ENCODE measurements at places on chromosomes 6 and 20.
A peak's percentile ranks its signal among the peaks of the same experiment; 100 is the strongest.

- no peak for DNase-seq
Observed at GRCh38 chr6:111812060-111813038, 60.9 kb downstream of the FYN start.

DNA sequence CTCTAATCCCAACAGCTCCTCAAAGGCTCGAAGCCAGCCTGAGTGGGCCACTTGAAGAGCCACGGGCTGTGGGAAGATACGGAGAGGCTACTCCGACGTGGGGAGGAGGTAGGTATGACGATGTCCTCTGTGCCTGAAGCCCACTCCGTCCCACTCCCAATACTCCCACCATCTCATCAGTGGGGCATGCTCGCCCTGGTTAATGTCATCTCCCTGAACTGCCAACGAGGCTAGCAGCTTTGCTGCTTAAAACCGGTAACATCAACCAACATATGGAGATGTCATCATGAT lies 11.1 kb downstream of the NRN1 start:
- DNase-seq, result no peak

DNA sequence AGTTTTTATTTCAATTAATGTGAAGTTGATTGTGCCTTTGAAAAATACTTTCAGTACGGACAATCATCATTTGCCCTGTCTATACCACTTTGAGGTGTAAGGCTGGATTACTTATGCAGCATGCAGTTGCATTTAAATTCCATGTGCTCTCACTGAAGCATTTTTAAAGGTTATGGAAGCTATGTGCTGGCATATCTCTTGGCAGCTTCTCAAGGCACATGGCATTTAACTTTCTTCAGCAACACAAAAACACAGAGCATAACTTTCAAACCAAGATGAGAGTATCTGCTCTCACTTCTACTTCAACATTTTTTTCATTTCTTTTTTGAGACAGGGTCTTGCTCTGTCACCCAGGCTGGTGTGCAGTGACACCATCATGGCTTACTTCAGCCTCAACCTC lies 360.6 kb upstream of the RUNX2 start:
- DNase-seq, result no peak

- peak; percentile 72 for DNase-seq
Observed at GRCh38 chr20:63106108-63106764, 99.5 kb upstream of the BHLHE23 start.

DNA sequence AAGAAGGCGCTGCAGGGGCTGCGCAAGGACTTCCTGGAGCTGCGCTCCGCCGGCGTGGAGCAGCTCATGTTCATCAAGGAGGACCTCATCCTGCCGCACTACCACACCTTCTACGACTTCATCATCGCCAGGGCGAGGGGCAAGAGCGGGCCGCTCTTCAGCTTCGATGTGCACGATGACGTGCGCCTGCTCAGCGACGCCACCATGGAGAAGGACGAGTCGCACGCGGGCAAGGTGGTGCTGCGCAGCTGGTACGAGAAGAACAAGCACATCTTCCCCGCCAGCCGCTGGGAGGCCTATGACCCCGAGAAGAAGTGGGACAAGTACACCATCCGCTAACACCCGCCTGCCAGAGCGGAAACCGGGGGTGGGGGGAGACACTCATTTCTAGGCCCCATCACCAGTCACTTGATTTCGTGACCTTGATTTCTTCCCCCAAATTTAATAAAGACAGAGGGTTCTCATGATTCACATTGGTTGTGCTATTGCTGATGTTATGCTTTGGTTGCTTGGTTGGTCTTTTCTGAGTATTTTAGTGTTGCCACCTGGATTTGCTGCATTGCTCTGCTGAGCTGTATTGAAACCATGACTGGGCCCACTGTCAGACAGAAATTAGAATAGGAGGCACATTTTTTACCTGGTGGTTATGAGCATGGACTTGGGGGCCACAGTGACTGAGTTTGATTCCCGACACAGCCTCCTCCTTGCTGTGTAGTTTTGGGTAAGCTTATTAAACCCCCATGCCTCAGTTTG lies 1.5 kb downstream of the FAM50B start:
- no peak for DNase-seq

DNA sequence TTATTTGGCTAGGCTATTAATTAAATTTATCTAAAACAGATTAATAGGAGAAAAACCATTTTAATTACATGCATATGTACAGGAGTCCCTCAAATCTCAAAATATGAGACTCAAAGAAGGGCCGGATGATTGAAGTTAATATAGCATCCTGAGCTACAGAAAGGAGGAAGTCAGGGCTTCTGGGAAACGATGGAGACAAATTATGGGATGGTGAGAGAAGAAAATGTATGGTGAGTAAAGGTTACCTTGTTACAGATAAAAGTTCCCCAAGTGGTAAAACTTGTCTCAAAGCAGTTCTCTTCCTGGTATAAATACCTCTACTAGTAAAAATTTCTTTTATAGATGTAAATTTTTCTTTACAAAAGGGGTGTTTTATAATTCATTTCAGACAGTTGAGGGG lies 15.9 kb upstream of the BTN1A1 start:
- no peak for DNase-seq

DNA sequence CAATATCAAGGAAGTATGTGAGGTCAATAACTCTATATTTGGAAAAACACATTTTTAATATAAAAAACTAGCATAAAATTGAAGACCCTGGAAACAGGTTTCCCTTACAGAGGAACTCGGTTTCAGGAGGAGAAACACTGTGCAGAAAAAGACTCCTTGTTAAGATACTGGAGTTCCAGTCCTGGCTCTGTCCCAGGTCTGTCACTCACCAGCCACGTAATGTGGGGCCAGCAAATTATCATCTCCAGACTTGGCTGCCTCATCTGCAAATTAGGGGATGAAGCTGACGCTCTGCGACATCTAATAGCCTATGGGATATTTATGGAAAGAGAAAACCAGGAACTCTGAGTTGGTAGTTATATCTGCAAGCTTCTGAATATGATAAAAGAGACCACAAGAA lies 702.7 kb downstream of the EPHA7 start:
- no peak for DNase-seq

DNA sequence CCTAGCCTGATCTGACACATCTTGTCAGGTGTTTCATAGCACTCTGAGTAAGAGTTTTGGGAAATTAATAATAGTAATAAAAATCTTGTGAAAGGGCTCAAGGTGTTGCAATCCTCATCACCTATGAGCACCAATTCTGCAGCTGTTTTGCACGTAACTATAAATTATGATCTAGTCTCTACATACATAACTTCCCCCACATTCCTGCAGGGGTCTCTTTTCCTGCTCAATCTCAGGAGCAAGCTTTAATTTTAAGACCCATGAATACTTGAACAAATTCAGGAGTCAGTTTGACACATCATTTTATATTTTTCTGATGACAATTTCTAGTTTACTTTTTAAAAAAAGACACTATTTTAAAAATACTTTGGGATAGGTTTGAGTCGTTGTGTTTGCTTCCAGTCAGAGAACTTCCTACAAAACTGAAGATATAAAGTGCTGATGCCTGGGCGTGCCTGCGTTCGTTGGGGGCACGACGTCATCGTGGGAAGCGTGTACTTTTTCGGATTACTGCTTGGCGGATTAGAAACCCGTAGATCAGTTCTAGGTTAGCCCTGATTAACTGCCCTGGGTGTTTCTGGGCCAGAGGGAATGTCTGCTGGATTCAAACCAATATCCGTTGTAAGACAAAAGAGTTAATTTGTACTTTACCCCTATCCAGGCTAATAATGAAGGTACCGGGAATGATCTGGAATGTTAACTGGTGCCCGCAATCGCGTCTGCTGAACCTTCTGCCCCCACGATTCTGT lies 1.0 kb upstream of the E2F3 start:
- DNase-seq, result peak; percentile 45

DNA sequence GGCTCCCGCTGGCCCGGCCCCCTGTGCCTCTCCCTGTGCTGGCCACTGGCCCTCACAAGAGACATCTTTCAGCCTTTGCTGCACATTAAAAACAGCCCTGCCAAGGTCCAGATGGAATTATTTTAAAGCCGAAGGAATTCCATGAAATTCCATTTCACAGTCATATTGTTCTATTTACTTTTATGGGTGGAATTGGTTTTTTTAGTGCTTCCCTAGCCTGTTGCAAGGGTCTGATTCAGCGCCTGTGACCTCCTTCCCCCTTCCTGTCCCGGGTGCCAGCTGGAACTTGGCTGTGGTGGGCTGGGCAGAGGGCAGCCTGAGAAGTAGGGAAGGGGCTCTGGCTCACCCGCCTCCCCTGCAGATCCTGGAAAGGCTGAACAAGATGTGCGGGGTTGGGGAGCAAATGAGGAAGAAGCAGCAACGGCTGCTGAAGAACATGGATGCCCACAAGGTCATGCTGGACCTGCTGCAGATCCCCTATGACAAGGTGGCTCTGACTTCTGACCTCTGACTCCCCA lies 34.3 kb downstream of the UQCC2 start:
- DNase-seq, result no peak

DNA sequence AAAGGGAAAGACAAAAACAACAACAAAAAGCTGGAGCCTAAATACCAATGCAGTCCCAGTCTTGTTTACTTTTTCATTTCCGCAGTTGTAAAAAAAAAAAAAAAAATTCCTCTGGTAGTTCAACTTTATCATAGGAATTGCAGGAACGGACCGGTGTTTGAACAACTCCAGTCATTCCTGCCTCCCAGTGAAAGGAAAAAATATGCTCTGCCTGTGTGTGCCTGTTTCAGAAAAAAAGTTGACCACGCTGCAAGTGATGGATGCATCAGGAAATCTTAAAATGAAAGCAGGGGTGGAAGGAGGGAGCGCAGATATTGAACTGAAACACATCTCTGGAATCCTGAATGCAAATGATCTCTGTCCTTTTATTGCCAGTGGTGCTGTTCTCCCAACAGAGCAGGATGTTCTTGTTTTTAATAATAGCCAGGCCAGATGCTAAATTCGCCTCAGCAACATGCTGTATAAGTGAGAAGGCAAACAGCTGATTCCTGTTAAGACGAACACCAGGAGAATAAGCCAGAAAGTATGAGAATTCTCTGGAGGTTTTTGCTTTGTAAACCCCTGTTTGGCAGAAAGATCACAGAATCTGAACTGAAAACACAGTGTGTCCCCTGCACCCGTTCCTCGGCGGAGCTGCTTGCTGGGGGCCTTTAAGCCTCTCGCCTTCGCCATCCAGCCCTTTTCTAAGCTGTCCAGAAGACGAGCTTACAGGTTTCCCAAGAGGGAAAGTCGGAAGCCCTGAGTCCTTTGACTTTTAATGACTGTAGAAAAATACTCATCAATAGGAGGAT lies 178.4 kb upstream of the SUPT3H start:
- no peak for DNase-seq

- DNase-seq, result no peak
Observed at GRCh38 chr6:44275271-44275748, 5.1 kb downstream of the TMEM151B start.

- DNase-seq, result no peak
Observed at GRCh38 chr6:25961619-25962148, 918 bp upstream of the TRIM38 start.

- DNase-seq, result no peak
Observed at GRCh38 chr6:144475411-144475810, 190.3 kb downstream of the UTRN start.

- no peak for DNase-seq
Observed at GRCh38 chr20:57399587-57400155, 8.5 kb downstream of the RBM38 start.

DNA sequence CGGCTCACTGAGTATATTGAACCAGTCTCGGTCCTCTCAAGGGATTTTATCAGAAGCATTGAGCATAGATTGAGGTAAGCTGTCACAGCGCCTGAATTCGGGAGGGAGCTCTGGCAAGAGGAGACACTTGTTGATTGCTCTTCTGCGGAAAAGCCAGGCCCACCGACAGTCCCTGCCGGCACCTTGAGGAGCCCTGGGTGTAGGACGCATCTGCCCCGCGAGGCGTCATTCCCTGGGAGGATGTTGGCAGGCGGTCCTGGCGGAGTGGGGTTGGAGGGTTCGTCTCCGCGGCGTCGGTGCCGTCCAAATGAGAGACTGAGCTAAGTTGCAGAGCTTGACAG lies 843 bp downstream of the FBXO9 start:
- DNase-seq, result peak; percentile 62

DNA sequence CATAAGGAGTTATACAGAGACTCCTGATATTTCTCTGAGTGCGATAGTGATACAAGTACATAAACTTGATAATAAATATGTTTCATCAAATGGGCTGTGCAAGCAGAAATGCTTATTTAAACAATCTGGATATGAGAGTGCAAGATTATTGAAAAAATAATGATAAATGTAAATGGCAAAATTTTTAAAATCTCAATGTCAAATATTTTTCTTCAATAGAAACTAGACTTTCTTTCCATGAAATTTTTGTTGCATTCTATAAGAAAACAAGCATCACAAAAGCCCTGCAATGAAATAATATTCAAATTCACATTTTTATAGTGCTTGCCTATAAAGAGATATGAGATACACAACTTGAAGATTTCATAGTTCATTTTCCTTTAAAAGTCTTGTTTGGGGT lies 2.7 kb downstream of the PACRG start:
- DNase-seq, result no peak

- DNase-seq, result no peak
Observed at GRCh38 chr20:33594743-33595142, 67.4 kb upstream of the C20orf144 start.

GRCh38 chr6:9890469-9890868 lies 524.4 kb downstream of the TFAP2A start:
- no peak for DNase-seq

GRCh38 chr20:48294942-48295341 lies 509.7 kb upstream of the SULF2 start:
- no peak for DNase-seq

- DNase-seq, result no peak
Observed at GRCh38 chr6:112149719-112150263, 62.4 kb downstream of the FAM229B start.

- no peak for DNase-seq
Observed at GRCh38 chr6:140538926-140539325, 1164.5 kb upstream of the CITED2 start.

- DNase-seq, result no peak
Observed at GRCh38 chr6:106674541-106675229, 45.3 kb downstream of the QRSL1 start.

DNA sequence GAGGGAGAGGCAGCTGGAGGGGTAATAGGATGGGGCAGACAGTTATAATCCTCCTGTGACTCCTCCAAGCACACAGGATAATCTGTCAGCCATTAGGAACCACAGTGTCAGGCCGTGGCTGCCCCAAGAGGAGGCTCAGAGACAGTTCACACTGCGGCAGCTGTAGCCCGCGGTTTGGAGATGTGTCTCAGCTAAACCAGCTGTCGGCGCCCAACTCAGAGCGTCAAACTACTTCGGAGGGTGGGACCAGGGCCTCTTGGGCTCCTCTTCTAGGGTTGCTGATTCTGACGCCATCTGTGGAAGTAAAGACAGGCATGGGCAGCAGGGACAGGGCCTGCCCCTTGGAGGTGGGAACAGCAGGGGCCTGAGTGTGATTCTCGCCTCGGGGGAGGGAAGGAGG lies 309.8 kb downstream of the CDC5L start:
- DNase-seq, result no peak

Data from left colon (tissue), 2 donors.